Activated T-helper 17 cell treated with anti-CD3 and anti-CD28 coated beads, Interleukin-2, amount 50 U/mL, for 72 hours (primary cell): ENCODE measurements at places on chromosomes 6 and 20.

DNA sequence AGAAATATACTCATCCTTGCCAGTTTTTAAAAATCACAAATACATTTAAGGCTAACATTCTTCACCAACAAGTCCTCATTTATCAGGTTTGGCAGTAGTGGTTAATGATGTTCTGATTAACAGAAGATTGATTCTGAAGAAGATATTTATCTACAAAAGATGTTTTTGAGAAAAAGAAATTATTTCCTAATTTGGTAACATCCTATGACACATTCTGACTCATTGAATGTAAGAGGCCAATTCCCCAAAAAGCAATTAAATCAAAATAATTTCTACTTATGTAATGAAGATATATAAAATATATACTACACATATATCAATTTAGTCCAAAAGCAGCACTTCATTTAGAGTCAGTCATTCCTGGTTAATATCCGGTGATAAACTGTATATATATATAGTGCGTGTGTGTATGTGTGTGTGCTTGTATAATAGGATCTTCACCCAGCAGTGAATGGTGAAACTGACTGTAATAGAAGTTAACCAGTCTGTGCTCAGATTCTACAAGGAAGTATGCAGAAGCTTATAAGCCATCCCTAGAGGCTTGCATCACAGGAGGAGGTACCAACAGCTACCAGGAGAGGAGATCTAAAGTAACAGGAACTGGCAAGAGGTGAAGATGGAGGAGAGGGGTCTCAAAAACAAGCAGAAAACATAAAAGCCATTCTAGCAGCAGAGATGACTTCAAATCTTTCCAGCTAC lies 82.9 kb upstream of the MARCKS start:
- no peak for ATAC-seq

GRCh38 chr6:37435816-37436215 lies 2.8 kb downstream of the CMTR1 start:
- ATAC-seq, result no peak

DNA sequence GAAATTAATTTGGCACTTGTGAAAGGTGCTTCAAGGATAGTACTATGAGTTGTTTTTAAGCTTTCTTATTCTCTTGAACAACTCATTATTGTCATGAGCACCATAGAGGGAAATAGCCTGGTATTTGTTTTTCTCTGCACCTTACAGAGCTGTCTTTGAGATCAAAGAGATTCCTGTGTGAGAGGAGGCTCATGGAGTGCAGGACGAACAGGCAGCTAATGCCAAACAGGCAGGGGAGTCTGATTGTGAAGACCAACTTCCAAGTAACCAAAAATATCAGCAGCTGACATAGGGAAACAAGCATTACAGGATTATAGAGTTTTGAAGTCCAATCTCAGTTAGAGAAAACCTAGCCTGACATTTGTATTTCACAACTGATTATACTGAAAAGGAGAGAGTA lies 110.6 kb upstream of the TENT5A start:
- no peak for ATAC-seq

DNA sequence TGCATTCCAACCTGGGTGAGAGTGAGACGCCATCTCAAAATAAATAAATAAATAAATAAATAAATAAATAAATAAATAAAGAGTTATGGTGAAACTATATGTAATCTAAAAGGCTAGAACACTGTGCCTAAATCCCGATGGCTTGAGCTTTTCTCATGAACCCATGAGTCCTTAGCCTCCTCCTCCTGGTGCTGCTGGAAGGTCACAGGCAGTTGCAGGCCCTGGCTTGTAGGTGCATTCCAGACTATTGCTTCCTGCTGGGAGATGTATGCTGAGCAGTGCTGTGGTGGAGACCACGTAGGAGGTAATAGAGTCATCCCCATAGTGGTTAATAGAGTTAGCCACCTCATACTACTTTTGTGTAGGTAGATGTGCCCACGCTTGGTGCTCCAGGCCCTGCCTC lies 12.5 kb downstream of the PTK7 start:
- ATAC-seq, result peak; percentile 58

DNA sequence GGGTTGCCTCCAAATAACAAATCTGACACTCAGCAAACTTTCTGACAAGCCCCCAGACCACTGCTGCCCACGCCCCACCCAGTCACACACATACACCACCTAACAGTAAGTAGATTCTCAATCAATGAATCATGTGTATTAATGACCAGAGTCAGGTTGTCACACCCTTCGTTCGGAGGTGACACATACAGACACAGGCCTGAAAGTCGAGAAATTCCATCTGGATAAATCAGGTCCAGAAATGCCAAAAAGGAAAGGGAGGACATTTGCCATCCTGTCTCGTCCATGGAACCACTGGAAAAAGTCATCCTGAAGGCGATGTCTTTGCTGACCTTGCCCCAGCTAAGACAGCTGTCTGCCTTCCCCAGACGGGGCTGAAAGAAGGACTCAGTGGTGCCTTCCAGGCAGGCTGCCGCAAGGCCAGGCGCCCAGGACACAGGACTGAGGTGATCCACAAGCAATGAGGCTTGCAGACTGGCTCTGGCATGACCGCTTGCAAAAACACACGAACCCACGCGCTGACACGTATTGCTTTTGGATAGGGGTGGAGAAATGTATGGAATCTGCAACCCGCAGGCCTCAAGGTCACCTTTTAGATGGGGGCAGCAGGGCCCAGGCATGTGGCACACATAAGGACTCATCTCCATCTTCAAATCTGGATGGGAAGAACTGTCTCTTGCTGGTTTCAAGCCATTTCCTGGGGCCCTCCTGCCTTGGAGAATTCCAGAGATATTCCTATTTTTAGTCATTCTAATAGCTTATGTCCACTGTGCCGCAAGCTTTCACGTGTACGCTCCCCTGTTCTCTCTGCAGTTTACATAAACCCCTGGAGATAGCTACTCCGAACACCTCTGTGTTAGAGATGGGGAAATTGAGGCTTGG lies 9.0 kb downstream of the NFATC2 start:
- no peak for ATAC-seq

DNA sequence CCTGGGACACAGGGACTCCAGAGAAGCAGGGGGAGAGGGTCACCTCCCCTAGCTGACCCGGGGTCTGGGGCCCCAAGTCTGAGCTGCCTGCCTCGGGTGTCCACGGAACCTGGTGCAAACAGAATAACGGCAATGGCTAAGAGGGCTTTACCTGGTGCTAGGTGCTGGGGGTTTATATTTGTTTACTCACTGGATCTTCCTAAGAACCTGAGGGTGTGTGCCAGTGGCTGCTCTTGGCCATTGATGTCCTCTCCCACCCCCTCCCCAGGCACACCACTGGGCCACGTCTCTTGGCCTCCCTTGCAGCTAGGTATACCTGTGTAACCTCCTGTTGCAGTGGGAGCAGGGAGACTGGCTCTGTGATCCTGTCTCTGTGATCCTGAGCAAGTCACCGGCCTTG lies 157.9 kb upstream of the MLN start:
- no peak for ATAC-seq

DNA sequence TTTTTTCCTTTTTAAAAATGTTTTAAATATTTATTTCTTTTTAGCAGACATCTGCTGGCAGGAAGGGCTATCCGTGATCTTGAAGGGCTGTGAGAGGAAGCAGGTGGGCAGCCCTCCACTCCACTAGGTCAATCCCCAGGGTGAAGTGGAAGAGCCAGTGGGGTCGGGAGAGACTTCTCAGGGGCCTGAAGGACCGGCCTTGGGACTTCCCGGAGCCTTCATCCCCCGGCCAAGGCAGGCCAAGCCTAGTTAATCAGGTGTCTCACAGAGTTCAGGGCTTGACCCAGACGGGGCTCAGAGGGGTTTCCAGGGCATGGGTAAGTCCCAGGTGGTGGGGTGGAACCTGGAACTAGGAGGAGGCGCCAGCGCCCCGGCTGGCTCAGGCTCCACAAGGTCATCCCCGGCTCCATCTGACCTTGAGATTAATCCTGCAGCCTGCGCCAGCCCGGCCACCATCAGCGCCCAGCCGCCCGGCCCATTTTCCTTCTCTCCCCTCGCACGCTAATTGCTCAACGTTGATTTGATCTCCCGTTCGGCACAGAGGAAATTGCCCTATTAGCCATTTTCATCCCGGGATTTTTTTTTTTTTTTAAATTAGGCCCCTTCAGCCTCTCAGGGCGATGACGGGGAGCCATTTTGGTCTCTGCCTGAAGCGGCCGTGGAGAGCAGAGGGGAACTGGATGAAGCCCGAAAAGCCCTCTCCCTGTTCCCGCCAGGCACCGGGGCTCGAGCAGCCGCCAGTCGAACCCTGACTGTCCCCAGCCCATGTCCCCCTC lies 44.4 kb downstream of the MDFI start:
- no peak for ATAC-seq

DNA sequence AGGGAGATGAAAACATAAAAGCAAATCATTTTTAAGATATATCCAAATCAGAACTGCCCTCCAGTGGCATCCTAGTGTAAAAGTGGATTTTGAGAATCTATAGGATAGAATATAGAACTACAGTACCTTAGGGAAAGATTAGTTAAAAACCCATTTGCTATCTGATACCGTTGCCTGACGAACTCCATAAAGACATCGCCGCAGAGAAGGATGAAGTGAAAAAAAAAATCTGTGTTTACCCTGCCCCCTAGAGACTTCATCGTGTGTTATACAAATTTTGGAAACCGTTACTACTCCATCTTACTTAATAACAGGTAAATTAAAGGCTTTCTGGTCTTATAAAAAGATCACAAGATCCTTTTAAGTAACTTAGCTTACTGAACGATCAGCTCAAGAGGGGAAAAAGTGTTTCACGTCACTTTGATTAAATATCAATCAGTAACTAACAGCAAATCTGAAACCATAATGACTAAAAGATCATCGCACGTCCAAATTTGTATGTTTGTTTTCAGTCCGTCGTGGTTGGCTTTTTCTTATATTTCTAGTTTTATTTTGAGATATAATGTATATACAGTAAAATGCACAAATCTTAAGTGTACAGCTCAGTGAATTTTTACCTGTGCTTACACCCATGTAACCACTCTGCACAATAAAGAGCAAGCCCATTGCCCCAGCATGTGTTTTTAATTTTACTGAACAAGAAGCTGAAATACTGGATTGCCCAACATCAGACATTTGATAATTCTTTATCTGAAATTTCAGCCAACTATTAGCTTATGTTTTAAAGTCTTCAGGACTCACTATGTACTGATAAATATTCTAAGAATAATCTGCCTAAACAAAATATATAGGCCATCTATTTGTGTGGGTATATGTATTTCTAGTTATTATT lies 881 bp upstream of the MCM3 start:
- ATAC-seq, result peak; percentile 11

DNA sequence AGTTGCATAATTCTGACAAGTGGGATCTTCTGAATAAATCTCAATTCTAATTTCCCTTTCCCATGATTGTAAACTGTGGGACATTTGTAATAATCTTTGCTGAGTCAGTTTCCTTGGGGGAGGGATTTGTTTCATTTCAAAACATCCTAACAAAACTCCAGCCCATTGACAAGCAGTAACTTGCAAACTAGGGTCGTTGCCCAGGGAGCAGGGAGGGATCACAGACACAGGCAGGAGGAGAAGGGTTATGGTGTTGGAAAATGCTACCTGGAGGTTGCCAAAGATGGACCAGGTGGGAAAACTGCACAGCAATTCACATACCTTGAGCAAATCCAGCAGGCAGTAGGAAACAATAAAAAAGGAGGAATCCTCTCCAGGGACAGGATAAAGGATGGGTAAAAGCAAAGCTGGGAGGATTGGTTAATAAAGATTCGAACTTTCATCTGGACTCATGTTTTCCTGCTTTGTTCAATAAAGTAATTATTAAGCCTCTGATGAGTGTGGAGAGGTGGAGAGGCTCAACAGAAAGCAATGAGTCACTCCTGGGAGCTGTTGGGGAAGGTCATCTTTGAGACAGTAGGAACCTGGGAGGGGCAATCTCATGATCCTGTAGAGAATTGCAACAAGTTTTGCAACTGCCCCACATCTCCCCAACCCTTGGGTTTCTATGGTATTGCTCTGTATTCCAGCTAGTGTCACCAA lies 87.3 kb upstream of the AKIRIN2 start:
- ATAC-seq, result no peak
